ENCODE measurements at places on chromosomes 3 and 15. TPM values are rescaled to one million over a fixed set of nuclear protein-coding genes. Genes with fewer than 3 reads are reported as not detected.
A peak's percentile ranks its signal among the peaks of the same experiment; 100 is the strongest.

DNA sequence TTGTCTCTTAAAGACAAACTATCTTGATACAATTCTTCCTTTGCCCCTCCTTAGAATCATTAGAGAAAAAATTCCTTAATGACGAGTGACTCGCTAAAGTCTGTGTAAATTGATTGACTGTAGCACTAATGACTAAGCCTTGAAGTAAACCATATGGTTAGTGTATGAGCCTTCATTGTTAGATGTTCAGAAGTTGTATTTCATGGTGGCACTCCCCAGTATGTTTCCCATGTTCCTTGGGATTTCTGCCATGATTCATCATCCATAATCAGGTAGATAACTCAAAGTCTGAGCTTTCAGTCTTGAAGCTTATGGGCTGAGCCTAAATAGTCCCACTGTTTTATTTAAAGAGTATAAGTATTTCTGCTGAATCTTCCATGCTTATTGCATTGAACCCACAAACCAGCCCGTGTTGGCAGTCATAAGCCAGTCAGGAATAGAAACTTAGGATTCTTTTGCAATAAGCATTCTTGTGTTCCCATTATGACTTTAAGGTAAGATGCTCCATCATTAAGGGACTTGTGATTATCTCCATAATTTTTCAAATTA lies 371.2 kb upstream of the RARB start:
- DNase-seq = no peak

DNA sequence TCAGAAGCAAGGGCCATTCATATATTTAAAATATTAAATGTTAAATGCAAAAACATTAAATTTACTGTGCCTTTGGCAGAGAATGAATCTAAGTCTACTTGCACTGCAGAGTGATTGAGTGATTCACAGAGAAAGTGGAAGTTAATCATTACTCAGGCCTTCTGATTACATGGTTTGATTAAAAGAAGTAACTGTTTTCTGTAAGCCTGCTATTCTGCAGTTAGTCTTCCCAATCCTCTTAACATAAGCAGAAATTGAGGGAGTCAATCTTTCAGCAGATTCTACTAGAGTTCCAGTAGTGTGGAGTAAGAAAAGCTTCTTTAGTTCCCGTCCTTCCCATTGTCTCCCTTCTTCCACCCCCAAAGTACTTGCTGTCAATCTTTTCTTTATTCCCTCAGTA lies 1.5 kb downstream of the NLGN1 start:
- DNase-seq = peak; percentile 75

DNA sequence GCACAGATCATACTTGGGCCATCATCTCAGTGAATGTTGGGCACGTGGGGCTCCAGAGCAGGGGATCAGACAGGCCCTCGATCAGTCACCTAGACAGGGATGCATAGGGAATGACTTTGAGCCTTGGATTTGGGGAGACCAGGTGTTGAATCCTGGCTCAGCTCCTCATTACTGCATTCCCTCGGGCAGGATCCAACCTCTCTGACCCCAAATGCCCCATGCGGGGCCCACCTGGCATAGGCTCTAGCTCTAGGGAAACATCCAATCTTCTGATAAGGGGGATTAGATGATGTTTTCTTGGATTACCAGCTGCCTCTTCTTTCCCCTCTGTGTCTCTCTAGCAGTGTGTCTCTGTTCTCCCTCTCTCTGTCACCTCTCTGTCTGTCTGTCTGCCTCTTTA lies 22.7 kb downstream of the LOXL1 start:
- peak; percentile 10 for DNase-seq

- no peak for DNase-seq
These were observed 224.3 kb upstream of the ROBO2 start for GRCh38 chr3:76815561-76815960.

- peak; percentile 58 for DNase-seq
These were observed 78.9 kb downstream of the ESYT3 start for GRCh38 chr3:138513090-138513843.

DNA sequence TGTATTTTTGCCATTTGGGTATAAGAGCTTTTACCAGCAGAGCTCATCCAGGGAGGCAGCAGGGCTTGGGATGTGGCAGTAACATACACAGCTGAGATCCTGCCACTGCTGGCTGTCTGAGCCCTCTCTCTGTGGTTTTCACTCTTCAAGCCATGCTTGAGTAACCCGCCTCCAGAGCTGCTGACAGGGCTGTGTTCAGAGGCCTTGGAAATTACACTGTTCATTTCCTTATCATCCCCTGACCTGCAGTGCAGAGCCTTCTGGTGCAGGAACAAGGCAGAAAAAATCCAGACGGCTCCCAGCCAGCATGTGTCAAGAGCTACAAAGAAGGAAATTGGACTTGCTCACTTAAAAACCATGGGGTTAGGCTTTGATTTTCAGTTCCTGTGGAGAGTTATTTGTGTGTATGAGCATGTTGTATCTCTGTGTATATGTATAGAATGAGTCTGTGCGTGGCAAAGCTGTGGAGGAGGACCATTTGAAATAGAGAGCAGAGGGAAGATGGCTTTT lies 47.0 kb downstream of the ZNF609 start:
- peak; percentile 74 for DNase-seq

DNA sequence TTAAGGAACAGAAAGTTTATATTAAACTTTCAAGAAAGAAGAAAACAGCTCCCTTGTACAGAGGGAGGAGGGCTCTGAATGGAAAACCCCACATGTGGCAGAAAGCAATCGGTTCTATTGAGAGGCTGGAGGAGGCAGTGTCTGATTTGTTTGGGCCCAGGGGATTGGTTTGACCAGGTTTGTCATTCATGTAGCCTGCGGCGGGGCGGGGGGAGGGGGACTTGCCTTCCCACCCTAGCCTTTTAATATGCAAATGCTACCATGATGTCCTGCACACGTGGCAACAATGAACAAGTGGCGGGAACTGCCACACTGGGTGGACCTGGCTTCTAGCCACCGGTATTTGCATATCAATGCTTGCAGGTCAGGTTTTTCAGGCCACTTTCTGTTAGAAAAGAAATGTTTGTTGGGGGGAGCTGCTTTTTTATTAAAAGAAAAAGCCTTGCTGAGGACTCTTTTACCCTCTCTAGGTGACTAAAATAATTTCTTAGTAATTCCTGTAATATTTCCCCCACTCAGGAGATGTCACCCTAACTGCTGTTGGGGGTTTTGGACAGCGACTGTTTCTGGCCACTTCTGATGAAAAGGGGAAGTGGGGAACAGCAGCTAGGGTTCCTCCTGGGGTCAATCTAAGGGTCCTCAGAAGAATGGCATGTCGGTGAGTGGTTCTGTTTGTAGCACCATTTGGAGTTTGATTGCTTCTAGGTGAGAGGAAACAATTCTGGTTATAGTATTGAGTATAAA lies 691.2 kb downstream of the TBL1XR1 start:
- DNase-seq = no peak

GRCh38 chr15:59116141-59116540 lies 11.2 kb downstream of the CCNB2 start:
- DNase-seq = no peak

DNA sequence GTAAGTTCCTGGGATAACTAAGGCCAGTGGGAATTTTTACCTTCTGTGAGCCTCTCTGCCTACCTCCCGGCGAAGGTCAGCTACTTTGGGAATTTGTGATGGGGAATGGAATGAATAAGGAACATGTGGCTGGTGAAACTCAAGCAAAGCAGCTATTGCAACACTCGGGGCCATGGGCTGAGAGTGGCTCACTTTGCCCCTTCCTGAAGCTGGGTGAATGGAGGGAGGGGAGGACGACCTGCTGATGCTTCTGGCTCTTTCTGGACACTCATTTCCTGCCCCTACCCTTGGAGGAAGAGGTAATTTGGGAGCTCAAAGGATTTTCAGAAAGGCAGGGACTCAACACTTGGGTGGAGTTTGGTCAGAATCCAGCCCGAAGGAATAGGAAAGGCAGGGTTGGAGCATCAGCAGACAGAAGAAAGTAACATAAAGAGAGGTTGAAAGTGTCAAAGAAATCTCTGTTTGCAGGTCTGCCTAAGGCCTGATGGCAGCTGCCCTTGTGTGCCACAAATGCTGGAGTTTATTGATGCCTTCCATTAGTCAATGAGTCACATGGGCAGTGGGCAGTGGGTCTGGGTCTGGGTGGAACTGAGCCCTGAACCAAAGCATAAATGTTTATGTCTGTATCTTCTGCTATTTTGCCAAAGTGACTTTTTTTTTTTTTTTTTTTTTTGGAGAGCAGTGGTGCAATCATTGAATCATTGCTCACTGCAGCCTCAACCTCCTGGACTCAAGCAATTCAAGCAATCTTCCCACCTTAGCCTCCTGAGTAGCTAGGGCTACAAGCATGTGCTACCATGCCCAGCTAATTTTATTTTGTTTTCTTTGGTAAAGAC lies 12.4 kb downstream of the LAMP3 start:
- DNase-seq = no peak

DNA sequence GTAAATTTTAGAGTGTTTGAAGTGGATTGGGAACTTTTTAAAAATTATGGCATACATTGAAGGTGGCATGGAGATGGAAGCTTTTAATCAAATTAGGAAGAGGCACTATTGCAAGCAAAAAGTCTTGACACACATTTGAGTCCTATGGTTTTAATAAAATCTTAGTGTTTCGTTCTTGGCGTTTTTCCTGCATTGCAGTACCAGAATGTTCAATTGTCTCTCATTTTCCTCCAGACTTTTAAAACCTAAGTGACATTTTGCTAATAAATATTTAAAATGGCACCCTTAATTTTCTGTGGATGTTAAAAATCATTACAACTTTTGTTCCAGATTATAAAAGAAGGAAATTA lies 2.2 kb downstream of the TGFBR2 start:
- no peak for DNase-seq

DNA sequence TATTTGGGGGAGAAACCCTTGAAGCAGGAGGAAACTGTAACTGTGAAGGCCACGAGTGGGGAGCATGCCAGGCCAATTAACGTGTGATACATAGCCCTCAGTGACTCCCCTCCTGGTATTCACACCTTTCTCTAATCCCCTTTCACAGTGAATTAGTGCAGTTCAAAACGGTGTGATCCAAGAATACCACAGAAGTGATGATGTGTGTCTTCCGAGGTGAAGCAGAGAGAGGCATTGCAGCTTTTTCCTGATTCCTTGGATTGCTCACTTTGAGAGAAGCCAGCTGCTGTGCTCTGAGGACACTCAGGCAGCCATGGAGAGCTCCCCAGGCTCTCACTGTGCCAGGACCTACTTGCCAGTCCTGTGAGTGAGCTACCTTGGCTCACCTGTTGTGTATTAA lies 17.3 kb downstream of the NIPA2 start:
- DNase-seq = no peak

DNA sequence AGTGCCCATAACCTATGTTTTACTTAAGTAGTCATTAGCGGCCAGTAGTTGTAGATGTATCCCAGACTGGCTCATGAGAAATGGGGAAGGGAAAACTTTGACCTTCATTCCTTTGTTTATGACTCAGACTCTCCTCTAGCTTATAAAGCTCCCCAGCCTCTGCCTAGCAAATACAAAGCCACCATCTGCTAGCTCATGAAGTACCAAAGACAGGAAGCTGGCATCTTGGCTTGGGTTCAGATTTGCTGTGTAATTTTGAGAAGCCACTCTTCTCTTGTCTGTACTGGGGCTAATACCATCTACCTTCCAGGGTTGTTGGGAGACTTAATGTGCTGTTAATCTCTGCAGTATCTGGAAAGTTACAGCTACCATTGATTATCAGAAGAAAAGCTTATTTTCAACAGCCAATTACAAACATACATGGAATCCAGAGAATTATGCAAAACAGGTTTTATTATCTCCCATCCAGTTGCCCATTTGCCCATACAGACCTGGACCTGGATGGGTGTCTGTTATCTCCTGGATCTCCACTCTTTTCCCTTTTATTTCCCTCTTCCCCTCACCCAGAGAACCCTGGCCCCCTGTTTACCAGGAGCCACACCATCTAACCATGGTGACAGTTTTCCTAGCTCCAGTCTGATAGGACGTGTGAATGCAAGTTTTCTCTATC lies 153.8 kb downstream of the SEMA6D start:
- peak; percentile 48 for DNase-seq

DNA sequence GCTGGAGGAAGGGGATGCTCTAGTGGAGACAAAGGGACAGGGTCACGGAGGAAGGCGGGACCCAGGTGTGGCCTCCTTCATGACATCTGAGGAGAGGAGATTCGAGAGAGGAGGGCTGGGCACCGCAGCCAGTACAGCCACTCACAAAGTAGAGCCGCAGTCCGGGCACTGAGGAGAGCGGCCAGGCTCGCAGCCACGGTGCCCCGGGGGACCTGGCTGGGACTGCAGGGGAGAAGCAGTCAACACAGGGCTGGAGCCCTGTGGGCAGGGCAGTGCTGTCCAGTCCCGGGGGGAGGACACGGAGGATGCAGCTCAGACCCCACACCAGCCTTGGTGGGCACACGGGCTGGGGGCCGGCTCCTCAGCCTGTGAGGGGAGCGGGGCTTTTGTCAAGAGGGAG lies 40.3 kb downstream of the HMCES start:
- DNase-seq = peak; percentile 75

DNA sequence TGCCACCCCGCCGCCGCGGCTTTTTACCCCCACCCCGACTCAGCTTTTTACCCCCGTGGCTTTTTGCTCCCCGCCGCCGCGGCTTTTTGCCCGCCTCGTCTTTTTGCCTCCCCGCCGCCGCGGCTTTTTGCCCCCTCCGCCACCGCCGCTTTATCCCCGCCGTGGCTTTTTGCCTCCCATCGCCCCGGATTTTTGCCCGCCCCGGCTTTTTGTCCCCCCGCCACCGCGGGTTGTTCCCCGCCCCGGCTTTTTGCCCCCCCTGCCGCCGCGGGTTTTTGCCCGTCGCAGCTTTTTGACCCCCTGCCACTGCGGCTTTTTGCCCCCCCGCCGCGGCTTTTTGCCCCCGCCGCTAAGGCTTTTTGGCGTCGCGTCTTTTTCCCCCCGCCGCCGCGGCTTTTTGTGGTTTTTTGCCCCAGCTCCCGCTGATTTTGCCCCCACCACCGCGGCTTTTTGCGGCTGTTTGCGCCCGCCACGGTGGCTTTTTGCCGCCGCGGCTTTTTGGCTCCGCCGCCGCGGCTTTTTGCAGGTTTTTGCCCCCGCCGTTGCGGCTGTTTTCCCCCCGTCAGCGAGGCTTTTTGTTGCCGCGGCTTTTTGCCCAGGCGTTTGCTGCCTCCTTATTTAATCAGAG lies 597.2 kb downstream of the GOLGA6L6 start:
- DNase-seq = no peak

DNA sequence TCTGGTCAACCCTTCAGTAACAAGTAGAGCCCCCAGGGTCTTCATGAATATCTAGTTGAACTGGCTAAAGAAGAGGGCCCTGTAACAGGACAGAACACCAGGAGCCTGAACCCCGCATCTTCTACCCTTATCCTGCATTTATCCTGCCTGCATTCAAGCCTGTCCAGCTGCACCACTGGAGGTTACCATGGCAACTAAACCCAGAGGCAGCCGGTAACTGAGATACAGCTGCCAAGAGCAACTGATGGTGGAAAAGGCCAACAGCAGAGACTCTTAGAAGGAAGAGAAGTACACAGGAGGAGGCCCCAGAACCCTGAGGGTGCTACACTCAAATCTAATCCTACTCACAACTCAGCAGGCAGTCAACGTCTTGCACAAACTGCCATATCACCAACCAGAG lies 3.7 kb upstream of the PRKAR2A start:
- DNase-seq = no peak

The CACNA1D gene
- total RNA-seq = 0.29 TPM

The PLD1 gene
- 29.5 TPM for total RNA-seq

The C3orf70 gene
- 1.4 TPM for total RNA-seq

The IQCF5 gene
- total RNA-seq = not detected

The WNT7A gene
- not detected for total RNA-seq

The LDHAL6B gene
- total RNA-seq = not detected

The DNAH12 gene
- total RNA-seq = under 0.01 TPM

The SLC2A2 gene
- not detected for total RNA-seq

The INSYN1 gene
- total RNA-seq = 4.7 TPM

The SEMA7A gene
- 30.4 TPM for total RNA-seq

The TRPM1 gene
- under 0.01 TPM for total RNA-seq

The SMAD6 gene
- total RNA-seq = 31.8 TPM

The PPP4R2 gene
- 84.3 TPM for total RNA-seq

The IGSF10 gene
- 2.7 TPM for total RNA-seq

The ASB14 gene
- not detected for total RNA-seq

The LRRC31 gene
- not detected for total RNA-seq

Data from osteoblast (primary cell).